ENCODE measurements at places on chromosomes 6 and 20.

DNA sequence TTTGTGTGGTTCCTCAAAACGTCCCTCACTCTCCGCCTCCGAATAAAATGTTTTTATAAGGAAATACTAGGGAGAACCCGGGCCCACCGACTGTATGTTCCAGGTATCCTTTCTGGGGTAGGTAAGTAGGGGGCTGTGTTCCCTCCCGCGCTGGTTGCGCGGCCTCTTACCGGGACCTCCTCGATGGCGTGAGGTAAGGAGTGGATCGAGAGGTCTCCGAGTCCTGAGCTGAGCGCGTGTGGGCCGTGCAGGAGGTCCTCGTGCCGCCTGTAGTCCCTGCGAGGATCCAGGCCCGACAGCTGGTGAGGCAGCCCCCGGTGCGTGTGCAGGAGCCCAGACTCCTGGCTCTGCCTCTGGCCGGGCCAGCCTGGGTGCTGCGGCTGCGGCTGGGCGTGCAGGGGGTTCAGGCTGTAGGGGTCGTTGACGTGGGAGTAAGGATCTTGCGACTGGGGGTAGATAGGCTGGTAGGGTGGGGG lies 5.1 kb downstream of the TFAP2A start:
- DNase-seq = no peak

DNA sequence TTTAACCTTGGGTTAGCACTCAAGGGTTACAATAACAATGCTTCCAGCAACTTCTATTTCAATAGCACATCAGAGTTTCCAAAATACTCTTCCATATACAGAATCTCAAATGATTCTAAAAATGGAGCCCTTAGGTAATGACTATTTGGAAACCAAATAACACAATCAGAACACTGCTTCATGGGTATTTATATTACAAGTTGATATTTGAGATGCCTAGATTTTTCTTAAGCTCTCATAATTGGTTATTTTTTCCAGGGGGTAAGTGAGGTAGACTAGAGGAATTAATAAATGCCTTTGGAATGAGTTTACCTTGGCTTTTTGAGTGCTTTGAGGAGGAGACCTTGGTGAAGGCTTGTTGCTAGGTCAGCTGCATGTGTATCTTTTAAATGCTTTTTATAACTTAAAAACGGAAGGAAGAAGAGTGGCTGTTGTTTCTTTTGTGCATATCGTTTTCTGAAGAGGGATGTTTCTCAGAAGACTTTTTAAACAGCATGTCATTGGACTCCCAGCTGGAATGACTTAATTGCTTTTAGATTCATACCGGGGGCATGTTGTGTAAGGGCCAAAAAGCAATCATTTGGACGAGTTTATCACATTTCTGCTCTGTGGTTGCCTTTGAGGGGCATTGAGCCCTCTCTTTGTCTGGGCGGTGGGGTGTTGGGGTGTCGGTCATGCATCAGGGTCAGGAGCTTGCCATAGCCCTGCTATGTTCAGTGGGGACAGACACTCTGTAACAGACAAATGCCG lies 186.0 kb downstream of the DTNBP1 start:
- no peak for DNase-seq

DNA sequence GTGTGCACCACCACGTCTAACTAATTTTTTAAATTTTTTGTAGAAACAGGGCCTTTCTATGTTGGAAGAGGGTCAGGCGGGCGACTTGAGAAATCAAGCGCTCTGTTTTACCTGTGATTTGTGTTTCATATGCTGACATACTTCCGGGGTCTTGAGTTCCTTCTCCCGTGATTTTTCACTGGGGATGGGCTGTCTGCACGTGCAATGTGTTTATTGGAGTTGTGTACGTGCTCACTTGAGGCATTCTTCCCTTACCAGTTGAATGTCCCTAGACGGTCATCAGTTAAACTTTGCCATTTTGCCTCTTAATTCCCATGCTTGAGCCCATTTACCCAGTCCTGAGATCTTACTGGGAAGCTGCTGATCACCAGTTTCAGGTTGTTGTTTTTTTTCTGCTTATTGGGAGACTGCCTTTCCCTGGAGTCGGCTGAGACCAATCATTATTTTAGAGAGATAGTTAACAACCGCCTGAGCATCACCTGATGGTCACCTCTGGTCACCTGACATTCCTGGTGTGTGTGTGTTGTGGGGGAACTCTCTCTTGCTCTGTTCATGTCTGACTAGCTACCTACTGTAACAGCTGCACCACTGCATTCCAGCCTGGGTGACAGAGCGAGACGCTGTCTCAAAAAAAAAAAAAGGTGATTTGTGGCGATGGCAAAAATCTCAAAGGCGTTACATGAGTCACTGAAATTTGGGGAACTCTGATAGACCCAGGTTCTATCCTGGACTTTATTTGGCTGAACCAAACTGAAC lies 34.8 kb upstream of the NCOA3 start:
- no peak for DNase-seq

- no peak for DNase-seq
Measured at GRCh38 chr6:111242452-111242851, 155.1 kb downstream of the SLC16A10 start.

DNA sequence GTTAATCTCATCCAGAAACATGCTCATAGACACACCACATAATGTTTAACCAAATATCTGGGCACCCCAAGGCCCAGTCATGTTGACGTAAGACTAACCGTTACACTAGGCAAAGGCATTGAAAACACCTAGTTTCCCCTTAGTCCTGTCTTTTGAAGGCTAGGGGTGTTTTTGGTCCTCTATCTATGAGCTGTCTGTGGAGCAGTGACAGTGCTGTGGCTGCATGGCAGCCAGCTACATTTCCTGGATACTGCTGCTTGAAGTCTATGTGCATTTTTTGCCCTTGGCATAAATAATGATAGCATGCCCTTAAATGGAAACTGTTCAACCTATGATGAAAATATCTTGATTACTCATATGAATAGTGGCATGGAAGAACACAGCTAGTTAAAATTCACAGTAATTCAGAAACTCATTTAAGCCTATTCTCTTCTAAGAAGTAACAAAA lies 18.6 kb downstream of the FARS2 start:
- DNase-seq = no peak

GRCh38 chr6:124355146-124355545 lies 551.5 kb downstream of the NKAIN2 start:
- DNase-seq = no peak

- no peak for DNase-seq
Measured at GRCh38 chr6:34674268-34674639, 22.3 kb downstream of the ILRUN start.

GRCh38 chr6:43296780-43297497 lies 1.1 kb upstream of the SLC22A7 start:
- no peak for DNase-seq

- DNase-seq = no peak
Measured at GRCh38 chr6:6730831-6731230, 142.3 kb downstream of the LY86 start.

- no peak for DNase-seq
Measured at GRCh38 chr20:57743450-57744095, 33.8 kb upstream of the PMEPA1 start.

DNA sequence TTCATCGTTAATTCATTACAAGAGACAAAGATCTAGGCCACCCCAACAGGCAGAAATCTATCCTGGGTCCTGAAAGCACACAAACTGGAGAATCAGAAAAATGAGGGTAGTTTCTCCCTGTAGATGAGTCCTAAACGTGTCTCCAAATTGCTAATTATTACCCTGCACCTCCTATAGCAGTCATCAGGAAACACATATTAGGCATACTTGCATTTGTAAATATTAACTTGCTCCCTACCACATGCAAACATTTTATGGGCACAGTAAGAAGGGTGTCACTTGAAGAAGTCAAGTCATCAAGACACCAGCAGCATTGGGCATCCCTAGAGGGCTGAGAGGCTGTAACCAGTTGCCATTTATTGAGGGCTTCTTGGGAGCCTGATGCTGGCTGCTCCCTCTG lies 17.9 kb upstream of the SIRPB1 start:
- DNase-seq = no peak

DNA sequence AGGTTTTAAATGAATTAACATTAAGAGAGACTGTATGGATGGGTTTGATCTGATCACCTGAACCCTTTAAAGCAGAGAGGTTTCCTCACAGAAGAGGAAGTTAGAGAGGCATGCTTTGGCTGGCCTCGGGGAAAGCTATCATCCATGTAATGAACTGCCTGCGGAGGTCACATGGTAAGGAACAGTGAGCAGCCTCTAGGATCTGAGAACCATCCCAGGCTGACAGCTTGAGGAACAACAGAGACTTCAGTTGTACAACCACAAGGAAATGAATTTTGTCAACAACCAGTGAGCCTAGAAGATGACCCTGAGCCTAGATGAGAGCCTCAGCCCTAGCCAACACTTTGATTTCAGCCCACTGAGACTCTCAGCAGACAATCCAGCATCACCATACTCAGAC lies 2.9 kb upstream of the COL21A1 start:
- DNase-seq = no peak

GRCh38 chr20:11111191-11111590 lies 437.4 kb upstream of the JAG1 start:
- DNase-seq = no peak

- no peak for DNase-seq
Measured at GRCh38 chr20:23782366-23782983, 31.7 kb upstream of the CST1 start.

DNA sequence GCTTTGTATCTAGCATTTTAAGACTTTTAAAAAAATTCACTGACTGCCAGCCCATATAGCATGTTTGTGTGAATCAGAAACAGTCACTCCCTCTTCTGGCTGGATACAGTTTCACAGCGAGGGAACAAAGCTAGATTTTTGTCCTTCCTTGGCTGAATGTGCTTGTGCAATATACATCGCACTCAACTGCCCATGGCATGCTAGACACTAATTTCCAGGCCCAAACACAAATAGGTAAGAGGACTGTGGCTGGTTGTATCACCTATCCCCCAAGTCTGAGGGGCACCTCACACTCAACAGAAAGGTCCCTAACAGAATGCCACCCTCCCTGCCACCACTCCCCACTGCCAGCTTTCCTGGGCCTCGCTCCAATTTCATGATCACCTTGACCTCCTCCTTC lies 16.2 kb upstream of the BLCAP start:
- DNase-seq = no peak

DNA sequence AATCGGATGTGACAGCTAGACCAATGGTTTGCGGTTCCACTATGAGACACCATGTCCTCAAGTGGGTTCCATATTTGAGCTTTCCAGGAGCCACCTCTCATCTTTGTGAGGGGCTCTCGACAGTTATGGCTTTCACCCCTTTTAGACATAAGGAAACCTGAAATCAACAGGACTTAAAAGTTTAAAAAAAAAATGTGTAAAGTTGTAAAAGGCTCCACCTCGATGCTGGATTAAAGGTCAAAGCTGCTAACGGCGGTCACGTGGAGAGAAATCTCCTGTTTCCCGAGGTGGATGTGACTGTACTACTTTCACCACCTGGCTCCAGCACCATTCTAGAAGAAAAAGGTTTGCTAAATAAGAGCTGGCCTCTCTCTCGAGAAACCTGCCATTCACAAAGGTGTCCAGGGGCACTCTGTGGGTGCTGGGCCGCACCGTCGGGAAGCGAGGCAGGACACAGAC lies 542 bp downstream of the ATP5F1E start:
- DNase-seq = no peak

DNA sequence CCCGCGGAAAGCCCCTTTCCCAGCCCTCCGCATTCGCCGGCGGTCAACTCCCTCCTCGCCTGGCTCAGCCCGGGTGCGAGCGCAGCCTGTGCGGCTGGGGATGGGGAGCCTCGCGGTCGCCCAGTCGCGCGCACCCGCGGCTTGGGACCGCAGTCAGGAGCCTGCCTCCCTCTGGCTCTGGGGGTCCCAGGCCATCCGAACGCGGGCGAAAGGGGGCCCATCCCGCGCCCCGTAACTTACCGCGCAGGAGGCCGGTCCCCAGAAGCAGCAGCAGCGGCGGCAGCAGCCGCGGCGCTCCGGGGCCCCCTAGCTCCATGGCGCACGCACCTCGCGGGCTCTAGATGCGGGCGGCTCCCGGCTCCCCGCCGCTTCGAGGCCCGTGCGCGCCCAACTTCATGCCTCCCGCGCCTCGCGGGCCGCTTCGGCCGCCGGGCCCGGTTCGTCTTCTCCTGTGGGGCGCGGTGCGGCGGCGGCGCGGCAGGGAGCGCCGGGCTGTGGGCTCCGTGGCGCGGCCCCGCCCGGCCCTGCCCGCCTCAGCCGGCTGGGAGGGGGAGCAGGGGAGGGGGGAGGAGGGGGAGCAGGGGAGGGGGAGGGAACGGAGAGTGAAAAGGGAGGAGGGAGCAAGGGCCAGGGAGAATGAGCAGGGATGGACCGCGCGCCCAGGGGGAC lies at the start of gene CHRNA4:
TSS of gene CHRNA4 (minus strand) at position 500 of the 669 bp plus-strand sequence. CDS start at position 316, 184 bp downstream.
- DNase-seq = no peak

DNA sequence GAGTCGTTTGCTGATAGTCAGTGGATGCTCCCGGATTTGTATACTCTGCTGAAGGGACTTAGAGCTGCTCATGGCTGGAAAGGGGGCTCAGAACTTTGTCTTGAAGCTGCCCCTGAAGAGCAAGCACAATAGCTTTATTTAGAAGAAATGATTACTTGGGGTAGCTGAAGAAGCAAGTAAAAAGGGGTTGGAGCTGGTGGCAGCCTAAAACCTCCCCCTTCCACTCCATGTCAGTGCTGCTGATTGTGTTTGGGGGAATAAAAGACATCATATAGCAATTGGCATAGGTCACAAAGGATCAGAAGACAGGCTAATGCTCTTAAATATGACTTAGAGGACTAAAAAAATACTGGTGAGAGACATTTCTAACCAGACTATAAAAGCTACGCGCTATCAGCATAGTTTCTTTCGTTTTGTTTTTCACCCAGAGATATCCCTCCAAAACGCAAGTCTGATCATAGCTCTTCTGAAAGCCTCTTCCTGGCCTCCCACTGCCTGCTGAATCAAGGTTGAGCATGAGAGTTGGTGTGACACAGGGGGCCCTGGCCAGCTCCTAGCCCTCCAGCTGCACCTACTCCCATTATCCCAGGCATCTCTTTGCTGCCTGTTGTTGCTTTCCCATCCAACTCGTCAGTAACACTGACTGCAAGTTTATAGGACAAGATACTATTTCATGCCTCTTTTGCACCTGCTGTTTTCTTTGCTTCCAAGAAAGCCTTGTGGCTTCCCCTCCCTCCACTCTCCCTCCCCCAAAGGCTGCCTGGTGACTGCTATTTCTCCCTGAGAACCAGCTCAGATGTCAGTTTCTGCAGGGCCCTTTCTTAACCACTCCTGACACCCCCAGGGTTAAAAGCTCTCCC lies 33.9 kb upstream of the SGK1 start:
- no peak for DNase-seq

- no peak for DNase-seq
Measured at GRCh38 chr6:110534731-110535492, 58.5 kb upstream of the SLC22A16 start.

DNA sequence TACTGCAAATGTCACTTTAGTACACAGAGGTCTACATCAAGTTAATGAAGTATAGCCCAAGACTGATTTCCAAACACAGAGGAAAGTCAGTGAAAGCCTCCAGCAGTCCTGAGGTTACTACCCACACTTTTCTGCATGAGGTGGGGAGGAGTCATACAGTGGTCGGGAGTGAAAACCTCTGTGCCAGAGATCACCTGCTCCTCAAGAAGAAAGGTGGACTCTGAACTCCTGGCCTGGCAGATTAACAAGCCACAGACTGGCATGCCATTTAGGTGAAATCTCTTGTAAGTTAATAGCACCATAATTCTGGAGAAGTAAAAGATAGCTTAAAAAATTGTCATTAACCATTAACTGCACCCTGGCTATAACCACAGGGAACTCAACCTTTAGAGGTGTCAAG lies 125.0 kb upstream of the LAMP5 start:
- DNase-seq = no peak
